ENCODE measurements at places on chromosomes 1 and 21. TPM values are rescaled to one million over a fixed set of nuclear protein-coding genes. Genes with fewer than 3 reads are reported as not detected.

Gene TRABD2B
- not detected for total RNA-seq

Gene NES
- 110 TPM for total RNA-seq

Gene ARV1
- total RNA-seq = 20.4 TPM

Gene ICOSLG
- under 0.01 TPM for total RNA-seq

Gene GOLT1A
- not detected for total RNA-seq

Gene GIPC2
- total RNA-seq = 0.33 TPM

Gene KRTAP10-12
- total RNA-seq = not detected

Gene TMIGD3
- total RNA-seq = not detected

Gene TRPM2
- total RNA-seq = under 0.01 TPM

Gene NUP210L
- 0.15 TPM for total RNA-seq
